Brain microvascular endothelial cell (primary cell): ENCODE measurements at places on chromosomes 7 and 10.

DNA sequence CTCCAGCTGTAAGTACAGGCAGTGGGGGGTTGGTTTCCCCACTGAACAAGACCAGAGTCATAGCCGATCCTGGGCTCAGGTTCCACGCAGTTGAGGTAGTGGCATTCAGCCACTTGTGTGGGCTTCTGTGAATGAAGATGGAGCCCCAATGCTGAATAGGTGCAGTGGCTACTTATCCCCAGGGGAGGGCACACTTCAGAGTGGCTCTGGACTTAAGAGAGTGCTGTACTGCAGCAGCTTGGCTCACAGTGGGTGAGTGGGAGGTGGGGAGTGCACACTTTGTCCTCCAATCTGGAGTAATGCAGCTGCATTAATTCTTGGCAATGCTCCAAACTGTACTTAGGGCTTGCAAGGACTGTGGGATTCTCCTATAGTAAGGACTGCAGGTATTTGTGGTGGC lies 81.9 kb downstream of the BUB3 start:
- DNase-seq, result no peak

- DNase-seq, result no peak
These were observed 219.6 kb downstream of the KCNMA1 start for GRCh38 chr10:77417806-77418640.

DNA sequence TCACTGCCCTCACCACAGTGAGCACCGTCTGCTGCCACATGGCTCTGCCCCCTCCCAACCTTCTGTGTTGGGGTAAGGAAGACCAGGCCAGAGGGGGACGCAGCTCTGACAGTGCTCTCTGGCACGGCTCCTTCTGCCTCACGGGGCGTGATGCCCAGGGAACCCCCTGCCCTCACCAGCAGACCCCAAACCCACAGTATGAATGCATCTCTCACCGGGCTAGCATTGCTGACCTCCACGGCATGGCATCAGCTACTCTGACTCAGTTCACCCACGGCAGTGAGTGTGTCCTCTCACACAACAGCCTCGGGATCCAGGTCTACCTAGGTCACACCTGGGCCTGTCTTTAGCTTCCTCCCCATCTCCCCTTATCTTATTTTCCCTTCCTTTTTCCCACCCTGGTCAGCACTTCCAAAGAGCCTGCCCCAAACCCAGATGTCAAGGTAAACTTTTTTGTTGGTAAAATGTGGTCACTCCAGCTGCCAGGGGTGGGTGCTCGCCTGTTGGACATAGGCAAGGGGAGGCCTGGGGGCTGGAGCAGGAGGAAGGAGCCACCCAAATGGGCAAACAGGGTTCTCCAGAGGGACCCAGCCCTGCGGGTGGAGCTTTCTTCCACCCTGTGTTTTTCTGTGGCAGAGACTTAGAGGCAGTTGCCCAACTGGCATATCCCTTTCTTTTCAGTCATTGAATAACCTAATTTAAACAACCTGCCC lies 4.4 kb downstream of the CALML3 start:
- DNase-seq, result no peak

DNA sequence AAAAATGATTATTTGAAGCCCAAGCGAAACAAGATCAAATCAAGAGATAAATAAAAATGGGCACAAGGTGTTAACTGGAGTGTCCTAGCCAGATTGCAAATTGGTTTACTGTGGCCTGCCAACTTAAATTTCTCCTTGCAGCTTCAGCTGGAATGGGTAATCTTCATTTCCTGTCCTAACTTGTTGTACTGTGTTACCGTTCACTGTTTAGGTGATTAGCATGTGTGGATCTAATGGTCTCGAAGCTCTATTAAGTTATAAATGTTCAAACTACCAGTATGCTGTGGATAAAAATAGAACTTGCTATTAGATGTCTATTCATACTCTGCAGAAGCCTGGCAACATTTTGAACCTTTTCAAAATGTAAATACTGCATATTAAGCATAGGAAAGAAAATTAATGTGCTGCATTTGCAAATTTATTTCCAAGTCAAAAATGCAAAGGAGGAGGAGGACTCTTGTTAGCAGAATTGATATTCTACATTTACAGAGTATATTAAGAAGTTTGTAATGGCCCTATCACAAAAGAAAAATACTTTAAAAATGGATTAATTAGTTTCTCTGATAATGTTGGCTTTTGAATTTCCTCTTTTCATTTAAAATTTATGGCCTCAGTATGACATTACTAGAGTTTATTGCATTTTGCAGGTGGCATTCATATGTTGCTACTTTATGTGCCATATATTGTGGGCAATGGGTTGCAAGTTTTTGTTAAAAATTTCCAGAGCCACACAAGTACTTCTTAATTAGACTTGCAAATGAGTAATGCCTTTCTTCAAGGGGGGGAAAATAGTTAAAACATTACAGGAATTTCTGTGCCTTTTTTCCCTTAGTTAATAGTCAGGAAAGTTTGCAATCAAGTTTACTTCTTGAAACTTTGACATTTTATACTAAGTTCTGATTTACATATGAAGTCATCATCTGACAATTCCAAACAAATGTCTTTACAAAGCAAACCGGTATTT lies 92.1 kb downstream of the CABCOCO1 start:
- DNase-seq, result no peak

- no peak for DNase-seq
These were observed 2.0 kb upstream of the COL28A1 start for GRCh38 chr7:7537711-7538110.

DNA sequence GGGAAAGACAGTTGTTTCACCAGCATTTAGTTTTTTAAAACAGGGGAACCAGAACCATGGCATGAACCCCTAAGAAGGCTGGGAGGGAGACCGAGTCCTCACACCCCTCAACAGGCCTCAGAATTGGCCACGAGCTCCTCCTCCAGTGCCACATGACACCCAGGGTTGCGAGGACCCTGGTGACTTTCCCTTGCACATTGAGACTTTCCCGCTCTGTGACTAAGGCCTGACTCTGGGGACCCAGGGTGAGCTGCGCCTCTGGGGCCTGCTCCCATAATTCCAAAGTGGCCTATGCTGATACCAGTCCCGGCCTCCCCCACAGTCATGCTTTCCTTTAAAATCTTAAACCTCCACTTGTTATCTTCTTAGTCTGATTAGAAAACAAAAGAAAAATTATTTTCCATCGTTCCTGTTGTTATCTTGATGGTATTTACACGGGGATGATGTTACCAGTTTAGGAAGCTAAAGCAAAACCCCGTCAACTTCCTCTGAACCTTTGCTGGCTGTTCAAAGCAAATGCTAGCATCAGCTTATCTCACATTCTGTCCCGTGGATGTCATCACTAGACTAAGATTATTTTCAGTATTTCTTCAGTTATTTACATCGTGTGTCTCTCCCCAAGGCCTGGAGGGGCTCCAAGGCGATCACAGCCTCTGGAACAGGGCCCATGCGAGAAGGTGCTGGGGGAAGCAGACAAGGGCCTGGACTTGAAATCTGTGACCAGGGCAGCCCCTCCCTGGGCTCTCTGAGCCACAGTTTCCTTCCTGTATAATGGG lies 42.1 kb downstream of the FAM53B start:
- DNase-seq, result peak; percentile 76

- no peak for DNase-seq
These were observed 238.9 kb downstream of the CAMK1D start for GRCh38 chr10:12588091-12588860.

GRCh38 chr10:22389856-22390589 lies 44.7 kb downstream of the SPAG6 start:
- no peak for DNase-seq

GRCh38 chr7:130415006-130415405 lies 25.8 kb downstream of the CEP41 start:
- DNase-seq, result no peak

- no peak for DNase-seq
These were observed 3.5 kb upstream of the MYOZ1 start for GRCh38 chr10:73644767-73645166.

DNA sequence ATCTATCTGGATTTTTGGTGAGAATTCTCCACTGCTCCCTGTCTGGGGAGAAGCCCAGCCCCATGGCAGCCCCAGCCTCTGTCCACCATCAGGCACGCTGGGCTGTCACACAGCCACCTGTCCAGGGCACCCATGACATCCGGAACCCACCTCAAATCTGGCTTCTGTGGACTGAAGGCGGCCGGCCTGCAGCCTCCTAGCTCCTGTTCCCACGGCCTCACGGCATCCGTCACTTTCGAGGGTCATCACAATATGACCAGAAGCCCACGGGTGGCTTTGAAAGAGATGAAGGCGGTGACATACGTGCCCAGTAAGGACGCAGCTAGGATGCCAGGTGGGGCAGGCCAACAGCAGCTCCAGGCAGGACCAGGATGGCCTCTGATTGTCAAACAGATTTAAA lies 140.9 kb downstream of the PTPRN2 start:
- DNase-seq, result no peak
